Stimulated activated CD8-positive, alpha-beta memory T cell treated with anti-CD3 and anti-CD28 coated beads, Interleukin-7, amount 100 ng/mL, for 1 hour (primary cell): ENCODE measurements at places on chromosomes 2 and 18.

- no peak for DNase-seq
Observed at GRCh38 chr2:6626401-6627012, 239.2 kb downstream of the CMPK2 start.

DNA sequence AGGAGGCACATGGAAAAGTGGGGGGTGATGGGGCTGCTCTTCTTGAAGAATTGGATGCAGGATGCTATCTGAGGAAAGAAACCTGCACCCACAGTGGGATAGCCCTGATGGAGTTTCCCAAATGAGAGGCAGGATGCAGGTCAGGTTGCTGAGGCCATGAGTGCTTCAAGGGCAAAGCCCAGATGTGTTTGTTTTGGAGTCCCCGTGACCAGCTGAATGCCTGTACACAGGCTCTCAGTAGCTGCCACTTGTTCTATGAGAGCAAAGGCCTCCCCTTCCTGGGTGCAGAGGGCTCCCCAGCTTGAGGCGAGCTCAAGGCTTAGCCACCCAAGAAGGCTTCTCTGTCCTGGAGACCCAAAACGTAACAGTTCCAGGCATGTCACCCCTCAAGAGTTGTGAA lies 192.7 kb downstream of the SEPTIN10 start:
- DNase-seq = no peak

DNA sequence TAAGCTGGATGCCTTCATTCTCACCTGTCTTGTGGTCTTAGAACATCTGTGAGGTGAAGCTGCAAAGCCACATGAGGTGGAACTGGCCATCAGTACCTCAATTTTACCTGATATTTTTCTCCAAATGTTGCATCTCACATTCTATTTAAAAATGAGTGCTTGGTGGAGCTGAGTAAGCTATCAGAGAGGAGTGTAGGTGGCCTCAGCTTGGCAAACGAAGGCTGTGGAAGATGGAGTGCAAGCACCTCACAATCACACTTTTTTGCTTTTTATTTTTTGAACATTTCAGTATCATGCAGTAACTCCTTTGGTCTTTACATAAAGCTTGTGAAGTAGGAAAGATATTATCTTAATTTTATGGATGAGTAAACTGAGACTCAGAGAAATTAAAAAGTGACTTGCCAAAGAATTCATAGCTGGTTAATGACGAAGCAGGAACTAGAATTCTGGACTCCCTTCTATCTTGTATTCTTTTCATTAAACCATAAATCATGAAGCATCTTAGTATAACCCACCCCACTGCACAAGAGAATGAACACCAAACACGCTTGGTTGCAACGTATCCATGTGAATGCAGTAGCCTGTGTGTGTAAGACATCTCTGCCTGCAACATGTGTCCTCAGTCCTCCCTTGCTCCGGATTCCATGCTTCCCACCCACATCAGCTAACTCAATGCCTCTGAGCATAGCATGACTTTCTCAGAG lies 27.2 kb downstream of the C2orf49 start:
- DNase-seq = no peak

- peak; percentile 4 for DNase-seq
Observed at GRCh38 chr2:101223814-101224231, 28.9 kb upstream of the CNOT11 start.

GRCh38 chr2:49901202-49902065 lies 747.1 kb upstream of the FSHR start:
- DNase-seq = no peak

DNA sequence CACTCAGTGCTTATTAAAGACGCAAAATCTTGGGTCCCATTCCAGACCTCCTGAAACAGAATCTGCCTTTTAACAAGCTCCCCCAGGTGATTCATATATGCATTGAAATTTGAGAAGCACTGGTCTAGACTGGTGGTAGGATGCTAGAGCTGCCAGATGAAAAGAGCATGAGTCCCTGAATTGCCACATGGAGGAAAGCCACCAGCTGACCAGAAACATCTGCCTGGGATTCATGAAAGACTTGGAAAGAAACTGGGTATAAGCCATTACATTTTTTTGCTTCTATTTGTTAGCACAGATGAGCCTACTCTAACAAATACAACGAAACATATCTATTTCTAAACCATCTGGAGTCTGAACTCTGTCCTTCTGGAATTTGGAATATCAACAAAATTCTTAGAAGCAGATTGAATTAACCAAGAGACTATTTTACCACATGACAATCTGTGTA lies 228.9 kb downstream of the RBM43 start:
- DNase-seq = no peak

- no peak for DNase-seq
Observed at GRCh38 chr2:64905338-64906024, 83.7 kb upstream of the SLC1A4 start.

DNA sequence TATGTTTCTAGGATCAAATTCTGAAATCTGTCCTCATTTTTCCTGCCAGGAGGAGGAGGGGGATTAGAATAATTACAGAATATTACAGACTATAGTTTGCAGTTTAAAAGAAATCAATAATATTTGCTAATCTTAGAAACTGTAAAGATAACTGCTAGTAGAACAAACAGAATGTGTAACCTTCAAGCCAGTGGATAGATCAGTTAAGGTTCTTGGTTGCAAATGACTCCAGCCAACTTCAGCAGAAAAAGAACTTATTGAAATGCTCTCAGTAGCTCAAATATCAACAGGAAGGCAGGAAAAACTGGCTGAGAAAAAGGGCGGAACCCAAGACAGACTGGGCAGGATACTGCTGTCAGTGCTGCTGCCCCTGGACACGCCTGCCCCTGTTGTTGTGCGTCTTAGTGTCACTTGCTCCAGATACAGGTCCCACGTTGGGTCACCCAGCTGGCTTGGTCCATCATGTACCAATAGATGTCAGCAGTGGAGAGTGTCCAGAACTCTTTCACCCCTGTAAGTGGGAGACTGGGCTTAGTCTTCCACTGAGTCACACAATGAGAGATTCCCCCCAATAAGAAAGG lies 10.2 kb downstream of the NMUR1 start:
- no peak for DNase-seq

DNA sequence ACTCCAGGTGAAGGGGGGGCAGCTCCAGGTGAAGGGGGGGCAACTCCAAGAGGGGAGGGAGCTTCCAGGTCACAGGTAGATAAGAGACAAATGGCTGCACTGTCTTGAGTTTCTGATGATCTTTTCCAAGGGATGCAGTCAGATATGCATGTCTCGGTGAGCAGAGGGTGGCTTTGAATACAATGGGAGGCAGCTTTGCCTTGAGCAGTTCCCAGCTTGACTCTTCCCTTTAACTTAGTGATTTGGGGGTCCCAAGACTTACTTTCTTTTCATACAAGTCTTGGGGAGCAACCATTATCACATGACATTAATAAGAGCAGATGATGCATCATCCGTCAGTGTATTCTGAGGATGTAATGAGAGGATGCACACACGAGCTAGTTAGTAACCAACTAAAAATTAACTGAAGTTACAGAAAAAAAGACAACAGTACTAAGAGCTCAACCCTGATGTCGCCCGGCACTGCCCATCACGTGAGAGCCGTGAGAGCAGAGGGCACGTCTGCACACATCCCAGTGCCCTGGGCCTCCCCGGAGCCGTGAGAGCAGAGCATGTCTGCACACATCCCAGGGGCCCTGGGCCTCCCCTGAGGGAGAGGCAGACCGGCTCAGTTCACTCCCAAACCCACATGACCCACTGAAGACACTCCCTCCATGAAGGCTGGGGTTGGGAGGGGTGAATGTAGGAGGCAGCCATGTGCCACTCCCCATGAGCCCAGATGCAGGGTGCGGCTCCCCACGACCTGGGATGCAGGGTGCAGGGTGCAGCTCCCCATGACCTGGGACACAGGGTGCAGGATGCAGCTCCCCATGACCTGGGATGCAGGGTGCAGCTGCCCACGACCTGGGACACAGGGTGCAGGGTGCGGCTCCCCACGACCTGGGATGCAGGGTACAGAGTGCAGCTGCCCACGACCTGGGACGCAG lies 39.4 kb downstream of the PXDN start:
- DNase-seq = no peak

DNA sequence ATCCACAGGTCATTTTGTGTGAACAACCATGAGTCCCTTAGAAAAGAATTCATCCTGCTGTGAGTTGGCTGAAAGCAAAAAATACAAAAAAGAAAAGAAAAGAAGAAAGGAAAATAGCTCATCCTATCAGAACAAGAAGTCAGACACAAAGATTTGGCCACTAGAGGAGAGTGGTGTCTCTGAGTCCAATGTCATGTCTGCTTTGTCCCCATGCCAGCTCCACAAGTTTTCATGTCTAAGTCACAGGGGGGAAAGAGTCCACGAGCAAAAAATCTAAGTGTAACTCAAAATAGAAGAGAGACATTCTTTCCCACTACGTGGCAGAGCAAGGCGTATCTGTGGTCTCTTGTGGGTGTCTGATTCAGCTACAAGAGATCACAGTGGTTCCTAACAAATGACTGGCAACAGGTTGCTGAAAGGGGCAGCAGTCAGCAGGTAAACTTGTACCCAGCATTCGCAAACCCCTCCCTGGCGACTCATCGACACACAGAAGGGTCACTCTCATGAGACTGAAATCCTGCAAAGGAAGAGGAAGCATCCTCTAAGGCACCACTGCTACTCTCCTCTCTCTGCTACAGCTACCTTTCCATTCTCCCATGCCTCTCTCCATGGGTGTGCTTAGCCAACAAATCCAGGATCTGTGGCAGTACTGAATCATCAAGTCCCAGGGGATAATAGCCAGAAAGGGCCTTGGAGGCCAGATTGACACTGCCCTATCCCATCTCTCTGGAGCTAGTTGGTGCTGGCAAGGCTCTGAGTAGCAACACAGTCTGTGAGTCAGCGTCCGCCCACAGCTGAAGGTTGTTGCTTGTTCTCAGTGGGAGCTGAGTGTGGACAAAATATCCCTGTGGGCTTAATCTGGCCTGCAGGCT lies 123.0 kb upstream of the SLC39A10 start:
- peak; percentile 24 for DNase-seq

DNA sequence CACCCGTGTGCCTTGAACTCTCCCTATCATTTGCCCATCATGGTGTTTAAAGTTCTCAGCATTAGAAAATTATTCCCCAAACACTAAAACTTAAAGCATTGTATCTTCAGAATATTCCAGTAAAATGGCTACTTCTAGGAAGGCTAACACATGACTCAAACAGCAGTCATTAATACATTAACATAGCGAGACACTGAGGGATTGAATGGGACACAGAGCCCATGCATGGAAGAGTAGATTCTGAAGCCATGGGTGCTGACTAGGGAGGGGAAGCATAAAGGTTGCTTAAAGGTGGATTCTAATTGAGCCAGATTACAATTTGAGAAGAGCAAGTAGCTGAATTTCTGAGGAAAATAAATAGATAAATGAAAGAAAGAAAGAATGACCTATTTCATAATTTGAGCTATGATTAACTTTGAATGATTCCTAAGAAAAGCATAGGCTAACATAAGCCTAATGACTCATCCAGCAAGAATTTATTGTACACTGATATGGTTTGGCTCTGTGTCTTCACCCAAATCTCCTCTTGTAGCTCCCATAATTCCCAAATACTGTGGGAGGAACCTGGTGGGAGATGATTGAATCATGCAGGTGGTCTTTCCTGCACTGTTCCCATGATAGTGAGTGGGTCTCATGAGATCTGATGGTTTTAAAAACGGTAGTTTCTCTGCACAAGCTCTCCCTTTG lies 79.8 kb upstream of the PIK3C3 start:
- no peak for DNase-seq
